ENCODE measurements at places on chromosomes 7 and 10.

GRCh38 chr10:63099734-63100133 lies 33.4 kb upstream of the NRBF2 start:
- no peak for DNase-seq

DNA sequence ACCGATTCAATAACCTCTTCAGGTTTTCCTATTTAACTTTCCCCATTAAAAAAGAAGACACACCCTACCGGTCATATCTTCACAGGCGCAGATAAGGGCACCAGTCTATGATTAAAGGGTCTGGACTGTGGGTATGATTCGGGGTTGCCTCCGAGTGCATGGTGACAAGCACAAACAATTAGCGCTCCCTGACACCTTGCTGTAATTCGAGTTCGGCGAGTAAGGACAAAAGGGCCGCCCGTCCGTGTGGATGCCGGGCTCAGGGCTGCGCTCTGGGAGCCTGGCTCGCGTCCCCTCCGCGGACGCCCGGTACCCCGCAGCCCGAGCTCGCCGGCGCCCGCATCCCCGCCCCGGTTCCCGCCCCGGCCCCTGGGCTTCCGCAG lies 111.9 kb upstream of the RHEB start:
- DNase-seq = no peak

GRCh38 chr10:132243626-132244025 lies 56.9 kb downstream of the DPYSL4 start:
- no peak for DNase-seq

- DNase-seq = no peak
Observed at GRCh38 chr10:51892965-51893658, 193.7 kb upstream of the CSTF2T start.

- no peak for DNase-seq
Observed at GRCh38 chr10:95864906-95865813, 42.6 kb upstream of the CC2D2B start.

GRCh38 chr10:93440591-93441091 lies 41.5 kb downstream of the MYOF start:
- DNase-seq = no peak

- DNase-seq = no peak
Observed at GRCh38 chr7:80937336-80937735, 18.5 kb upstream of the SEMA3C start.
